ENCODE measurements at places on chromosomes 7 and 10.

DNA sequence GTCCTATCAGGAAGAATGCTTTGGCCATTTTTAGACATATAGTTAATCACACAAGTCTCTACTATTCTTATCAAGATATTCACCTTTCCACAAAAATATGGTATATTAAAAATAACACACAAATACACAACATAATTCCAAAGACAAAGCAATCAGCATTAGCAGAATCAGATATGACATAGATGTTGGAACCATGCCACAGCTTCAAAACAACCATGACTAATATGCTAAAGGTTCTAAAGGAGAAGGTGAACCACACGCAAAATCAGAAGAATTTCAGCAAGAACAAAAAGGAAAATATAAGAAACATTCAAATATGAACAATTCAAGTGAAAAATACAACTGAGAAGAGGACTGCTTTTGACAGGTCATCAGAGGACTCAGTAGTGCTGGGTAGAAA, 670.2 kb upstream of the SORCS1 start:
- no peak for DNase-seq

GRCh38 chr7:43642897-43643630, 60.2 kb downstream of the STK17A start:
- no peak for DNase-seq

- no peak for DNase-seq
These were observed 41.6 kb downstream of the SH2D4B start for GRCh38 chr10:80579181-80579763.

DNA sequence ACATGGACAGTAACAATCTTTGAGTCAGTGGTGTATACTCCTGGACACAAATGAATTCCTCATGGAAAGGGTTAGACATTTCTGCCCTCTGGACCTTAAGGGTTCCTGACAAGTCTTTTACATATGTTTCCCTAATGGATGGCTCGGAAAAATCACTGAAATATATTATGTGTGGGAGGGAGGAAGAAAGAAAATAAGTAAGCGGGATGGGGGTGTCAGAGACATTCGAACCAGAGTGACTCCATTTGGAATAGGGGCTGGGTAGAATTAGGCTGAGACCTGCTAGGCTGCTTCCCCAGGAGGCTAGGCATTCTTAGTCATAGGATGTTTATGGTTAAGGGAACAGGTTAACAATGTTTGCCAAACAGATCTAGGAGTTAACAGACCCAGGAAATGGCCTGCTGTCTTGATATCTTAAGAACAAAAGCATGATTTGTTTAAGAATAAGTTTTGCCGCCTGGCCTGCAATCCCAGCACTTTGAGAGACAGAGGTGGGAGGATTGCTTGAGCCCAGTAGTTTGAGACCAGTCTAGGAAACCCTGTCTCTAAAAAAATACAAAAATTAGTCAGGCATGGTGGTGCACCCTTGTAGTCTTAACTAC, 1241.7 kb downstream of the TYW1 start:
- no peak for DNase-seq

DNA sequence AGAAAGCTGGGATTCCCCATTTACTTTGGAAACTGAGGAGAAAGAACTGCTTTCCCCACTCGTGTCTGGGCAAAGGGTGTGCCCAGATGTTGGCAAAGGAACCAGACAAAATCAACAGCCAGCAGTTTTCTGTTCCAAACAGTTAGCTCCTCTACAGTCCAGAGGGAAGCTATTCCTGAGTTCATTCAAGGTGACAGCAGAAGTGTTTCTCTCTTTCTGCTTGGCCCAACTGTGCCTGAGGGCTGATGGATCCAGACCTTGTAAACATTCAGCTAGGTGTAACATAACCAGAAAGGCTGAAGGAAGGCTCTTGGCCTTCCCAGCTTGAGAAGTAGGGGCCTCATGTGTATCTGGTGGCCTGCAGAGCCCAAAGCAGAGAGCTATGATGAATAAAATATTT, 7.0 kb upstream of the ALDH18A1 start:
- DNase-seq: no peak

DNA sequence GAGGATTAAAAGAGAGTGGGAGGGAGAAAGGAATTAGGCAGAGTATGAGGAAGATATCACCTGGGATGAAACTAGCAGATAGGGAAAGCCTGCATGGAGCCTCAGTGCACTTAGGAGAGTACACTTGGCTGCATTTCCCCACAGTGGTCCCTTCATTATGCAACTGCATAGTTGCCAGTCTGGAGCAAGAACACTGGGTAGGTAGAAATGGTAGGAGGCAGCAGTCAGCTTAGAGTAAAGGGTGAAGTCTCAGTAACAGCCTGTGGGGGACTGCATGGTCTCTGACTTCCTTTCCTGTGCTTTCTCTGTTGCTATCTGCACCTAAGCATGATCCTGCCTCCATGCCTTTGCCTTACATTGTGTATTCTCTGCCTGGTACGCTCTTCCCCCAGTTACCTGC, 14.0 kb upstream of the PCGF5 start:
- no peak for DNase-seq

DNA sequence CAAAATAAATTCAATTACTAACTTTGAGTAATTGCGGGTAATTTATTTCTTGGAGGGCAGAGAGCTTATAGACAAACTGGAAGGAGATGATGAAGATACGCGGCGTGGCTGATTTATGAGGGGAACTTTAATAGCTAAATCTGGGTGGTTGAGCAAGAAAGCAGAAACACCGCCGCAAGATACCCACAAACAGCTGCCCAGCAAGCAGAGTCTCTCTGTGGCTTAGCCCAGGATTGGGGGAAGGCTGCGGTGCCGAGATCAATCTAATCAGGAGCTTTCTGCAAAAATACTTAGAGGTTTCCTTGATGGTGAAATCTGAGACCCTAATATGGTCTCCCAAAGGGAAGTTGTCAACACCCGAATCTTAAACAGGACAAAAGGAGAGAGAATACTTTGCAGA, 94.9 kb upstream of the MGMT start:
- DNase-seq: no peak

GRCh38 chr10:22893781-22894180, 34.1 kb upstream of the ARMC3 start:
- DNase-seq: no peak

DNA sequence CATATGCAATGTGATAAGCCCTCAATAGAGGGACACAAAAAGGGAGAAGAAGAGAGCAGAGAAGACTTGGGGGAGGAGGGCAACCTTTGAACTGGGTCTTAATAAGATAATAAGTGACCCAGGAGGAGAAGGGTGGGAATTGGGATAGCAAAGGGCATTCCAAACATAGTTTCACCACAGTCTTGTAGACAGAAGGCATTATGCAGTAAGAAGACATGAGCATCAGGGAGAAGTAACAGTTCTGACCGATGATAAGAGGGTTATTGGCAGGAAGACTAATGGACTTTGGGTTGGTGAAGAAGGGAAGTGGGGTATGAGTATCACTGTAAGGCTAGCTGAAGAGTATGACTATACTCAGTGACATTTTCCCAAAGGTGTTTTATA, 63.6 kb downstream of the TES start:
- no peak for DNase-seq

- DNase-seq: no peak
These were observed 108.0 kb downstream of the TCF7L2 start for GRCh38 chr10:113057948-113058522.

DNA sequence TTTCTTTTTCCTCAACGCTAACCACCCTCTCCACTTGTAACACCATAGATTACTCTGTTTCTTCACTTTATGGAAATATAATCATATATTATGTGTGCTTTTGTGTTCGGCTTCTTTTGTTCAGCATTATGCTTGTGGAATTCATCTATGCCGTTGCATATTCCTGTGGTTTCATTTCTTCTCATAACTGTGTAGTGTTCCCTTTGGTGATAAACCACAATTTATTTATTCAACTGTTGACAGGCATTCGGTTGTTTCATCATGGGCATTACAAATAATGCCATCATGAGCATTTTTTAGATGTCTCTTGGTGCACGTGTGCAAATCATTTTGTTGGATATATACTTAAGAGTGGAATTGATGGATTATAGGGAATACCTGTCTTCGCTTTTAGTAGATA, 12.1 kb downstream of the AVL9 start:
- DNase-seq: no peak

GRCh38 chr7:137458399-137458798, 114.9 kb upstream of the PTN start:
- no peak for DNase-seq

- no peak for DNase-seq
These were observed 83.6 kb downstream of the DNAJC1 start for GRCh38 chr10:21919906-21920305.

- no peak for DNase-seq
These were observed 144.0 kb upstream of the MKLN1 start for GRCh38 chr7:131183611-131184119.

DNA sequence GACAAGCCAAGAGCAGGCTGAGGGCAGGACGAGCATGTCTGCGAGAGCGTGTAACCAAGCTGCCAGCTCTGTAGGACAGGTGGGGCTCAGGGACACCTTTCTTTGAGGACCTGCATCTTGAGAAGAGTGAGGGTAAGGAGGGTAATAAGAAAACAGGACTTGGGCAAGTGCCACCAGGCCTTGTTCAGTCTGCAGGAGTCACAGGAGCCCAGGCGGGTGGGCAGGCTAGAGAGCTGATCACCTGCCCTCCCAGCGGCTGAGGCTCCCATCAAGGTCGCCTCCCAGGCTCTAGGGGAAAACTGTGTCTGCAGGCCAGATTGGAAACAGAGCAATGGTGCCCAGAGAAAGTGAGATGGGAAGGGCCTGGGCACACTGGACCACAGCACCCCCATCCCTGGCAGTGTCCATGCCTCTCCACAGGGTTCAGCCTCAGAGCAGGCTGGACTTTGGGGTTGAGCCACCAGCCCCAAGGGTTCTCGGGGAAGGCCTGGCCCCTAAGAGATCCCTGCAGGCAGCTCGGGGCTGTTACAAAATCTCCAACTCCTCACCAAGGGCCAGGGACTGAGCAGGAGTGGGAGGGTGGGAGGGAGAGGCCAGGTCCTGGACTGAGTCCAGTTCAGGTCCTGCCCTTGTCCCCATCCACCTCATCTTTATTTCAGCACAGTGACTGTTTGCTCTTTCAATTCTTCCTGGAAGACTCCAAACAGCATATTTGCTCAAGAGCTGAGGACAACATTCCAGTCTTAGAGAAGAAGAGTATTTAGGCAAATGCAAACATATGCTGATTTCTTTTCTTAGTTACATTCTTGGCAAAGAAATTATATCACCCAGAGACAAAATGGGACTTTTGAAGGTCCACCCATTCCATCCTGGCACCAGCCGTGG, 161.9 kb downstream of the GRID1 start:
- no peak for DNase-seq

DNA sequence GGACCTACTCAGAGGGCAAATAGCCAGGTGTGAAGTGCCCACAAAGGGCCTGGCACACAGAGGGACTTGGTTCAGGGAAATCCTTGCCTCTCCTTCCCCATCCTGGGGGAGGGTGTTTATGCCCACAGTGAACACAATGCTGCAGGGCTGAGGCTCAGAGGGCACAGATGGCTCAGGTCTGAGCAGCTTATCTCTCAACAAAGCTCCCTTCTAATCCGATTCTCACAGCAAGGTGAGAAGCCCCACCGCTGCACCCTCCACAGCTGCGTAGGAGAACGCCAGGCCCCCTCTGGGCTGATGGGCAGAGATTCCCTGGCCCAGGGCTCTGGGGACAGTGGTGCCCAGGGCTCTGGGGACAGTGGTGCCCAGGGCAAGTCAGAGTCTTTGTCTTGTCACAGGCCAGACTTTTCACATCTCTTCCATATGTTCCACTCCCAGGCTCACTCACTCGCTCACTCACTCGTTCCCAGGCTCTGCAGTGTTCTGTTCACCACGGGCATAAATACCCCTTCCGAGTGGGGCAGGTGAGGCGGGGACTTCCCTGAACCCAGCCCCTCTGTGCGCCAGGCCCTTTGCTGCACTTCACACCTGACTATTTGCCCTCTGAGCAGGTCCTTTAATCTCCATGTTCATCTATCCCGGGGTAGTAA, 8.7 kb upstream of the CDHR1 start:
- no peak for DNase-seq

DNA sequence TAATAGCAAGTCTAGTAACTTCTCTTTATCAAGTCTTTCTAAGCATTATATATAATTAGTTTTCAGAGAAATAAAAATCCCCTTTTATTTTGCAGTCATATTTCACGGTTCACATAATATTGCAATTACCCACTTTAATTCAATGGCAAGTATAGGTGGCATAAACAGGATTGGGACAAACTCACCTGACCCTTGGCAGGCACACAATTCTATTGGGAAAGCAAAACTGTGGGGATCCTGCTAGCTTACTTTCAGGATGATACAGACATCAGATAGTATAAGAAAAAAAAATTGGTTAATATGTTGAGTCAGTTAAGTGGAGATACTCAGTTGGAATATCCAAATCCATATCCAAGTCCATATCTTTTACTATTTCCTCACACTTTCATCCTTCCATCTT, 294.8 kb downstream of the SNX13 start:
- DNase-seq: no peak

DNA sequence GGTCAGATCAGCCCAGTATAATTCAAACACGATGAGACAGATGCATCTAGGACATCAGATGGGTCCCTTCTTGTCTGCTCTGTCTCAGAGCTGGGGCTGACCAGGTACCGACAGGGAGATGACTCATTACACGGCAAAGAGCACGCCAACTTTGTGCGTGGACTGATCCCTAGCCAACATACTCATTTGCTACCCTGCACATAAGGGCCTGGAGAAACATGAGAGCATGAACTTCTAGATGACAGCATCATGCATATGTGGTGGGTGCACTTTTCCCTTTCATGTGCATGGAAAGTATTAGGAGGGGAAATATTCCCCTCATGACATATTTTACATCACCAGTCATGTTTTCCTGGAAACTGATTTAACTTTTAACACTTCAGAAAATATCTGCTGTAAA, 35.1 kb upstream of the NPVF start:
- no peak for DNase-seq

DNA sequence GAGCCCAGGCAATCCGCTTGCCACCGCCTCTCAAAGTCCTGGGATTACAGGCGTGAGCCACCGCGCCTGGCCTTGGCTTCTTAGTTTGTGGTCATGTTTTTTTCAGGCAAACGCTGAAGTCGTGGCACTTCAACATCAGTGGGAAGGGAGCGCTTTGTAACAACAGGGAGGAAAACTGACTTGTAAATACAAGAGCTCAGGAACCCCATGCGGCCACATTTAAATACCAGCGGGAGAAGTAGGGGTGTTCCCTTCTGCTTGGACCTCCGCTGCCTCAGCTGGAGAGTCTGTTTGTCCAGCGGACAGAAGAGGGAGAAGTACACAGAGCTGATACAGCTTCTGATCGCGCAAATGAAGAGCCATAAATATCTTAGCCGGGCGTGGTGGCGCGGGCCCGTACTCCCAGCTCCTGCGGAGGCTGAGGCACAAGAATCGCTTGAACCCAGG, 108.7 kb upstream of the KMT2C start:
- no peak for DNase-seq

- DNase-seq: no peak
These were observed 636.2 kb upstream of the IGFBP3 start for GRCh38 chr7:46557295-46557711.

DNA sequence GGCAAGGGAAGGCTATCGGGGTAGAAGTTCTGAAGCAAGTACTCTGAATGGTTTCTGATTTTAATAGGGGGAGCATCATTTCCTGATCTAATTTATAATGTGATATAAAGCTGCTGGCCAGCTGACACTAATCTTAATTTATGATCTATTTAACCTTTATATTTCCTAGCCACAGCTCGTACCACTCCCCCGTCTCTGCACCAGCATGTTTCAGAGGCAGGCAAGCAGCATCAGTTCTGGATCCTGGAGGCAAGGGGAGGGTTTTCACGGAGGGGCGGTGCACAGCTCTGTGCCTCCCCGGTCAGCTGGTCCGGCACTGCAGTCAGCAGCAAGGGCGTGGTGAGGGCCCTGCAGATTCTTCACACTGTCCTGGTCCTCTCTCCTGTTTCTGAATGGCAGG, 30.0 kb downstream of the MGMT start:
- DNase-seq: no peak
